ENCODE measurements at places on chromosomes 2 and 18.

DNA sequence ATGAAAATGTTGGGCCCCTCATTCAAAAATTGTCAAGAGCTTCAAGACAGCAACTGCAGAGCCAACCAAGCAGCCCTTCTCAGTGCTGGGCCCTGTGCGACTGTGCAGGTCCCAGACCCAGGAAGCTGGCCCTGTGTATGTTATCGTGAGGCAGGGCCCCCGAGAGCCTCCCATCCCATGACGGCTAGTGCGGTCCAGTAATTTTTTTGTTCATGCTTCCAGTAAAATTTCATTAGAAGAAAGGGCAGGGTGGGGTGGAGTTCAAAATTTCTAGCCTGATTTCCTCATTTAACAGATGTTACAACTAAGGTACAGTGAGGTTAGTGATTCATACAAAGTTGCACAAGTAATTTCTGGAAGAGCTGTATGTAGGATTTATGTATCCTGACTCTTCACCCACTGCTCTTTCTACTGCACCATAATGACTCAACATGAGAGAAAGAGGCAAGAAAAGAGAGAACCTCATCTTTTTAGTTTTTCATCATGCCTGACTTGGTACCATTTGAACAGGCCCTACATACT is 105.5 kb downstream of the ZEB2 start:
- peak; percentile 40 for DNase-seq

DNA sequence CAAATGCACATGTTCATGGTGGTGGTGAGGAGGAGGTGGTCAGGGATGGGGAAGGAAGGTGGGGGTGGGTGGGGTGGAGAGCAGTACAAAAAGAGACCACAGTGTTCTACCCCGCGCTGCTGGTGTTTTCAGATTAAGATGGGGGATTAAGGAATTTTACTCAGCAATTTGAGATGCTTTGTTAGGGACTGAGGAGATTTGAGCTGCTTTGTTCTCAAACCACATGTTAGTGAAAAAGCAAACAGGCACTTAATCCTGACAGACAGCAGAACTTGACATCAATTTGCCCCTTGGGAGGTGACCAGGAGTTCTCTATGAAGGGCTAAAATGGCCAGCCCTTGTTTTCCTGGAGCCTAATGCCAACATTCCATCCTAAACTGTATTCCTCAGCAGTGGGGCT is 244.5 kb downstream of the MEIS1 start:
- no peak for DNase-seq

- no peak for DNase-seq
Measured at GRCh38 chr2:23532391-23533337, 147.7 kb downstream of the KLHL29 start.

- DNase-seq = no peak
Measured at GRCh38 chr2:217849154-217849975, 153.4 kb downstream of the TNS1 start.

Data from HTR-8/SVneo (cell line).